Cerebellum (tissue), 4 donors: ENCODE measurements at places on chromosomes 12 and 14.
A peak's percentile ranks its signal among the peaks of the same experiment; 100 is the strongest.

- DNase-seq: no peak
These were observed 79.7 kb upstream of the REP15 start for GRCh38 chr12:27616356-27617142.

GRCh38 chr12:6069437-6070093, 54.9 kb downstream of the VWF start:
- DNase-seq: no peak

- no peak for DNase-seq
These were observed 14.9 kb downstream of the LHX5 start for GRCh38 chr12:113456761-113457160.

- DNase-seq: no peak
These were observed 10.7 kb upstream of the GLT1D1 start for GRCh38 chr12:128842579-128842978.

DNA sequence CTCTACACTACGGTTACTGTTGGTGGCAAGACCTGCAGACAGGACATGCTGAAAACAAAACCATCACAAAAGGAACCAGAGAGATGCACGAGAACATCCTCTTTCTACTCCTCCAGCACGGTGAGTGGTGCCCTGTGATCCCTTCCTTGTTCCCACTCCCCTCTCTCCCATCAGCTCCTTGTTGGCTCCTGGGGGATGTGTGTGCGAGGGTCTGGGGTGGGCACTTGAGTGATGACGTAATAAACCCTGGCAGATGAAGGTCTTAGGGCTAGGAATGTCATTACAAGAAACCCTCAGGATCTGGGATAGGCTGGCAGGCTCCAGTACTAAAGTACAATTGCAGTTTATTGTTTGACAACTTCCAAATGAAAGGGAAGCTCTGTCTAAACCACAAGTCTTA, 261.5 kb downstream of the FOXN3 start:
- no peak for DNase-seq

- DNase-seq: peak; percentile 1
These were observed at the start of gene COCH for GRCh38 chr14:30874120-30874998. Gene COCH, plus strand, starts transcription at chr14:30874559. Its CDS starts 380 bp downstream, at chr14:30874939.

- no peak for DNase-seq
These were observed 75.4 kb upstream of the PWP1 start for GRCh38 chr12:107610021-107610859.

- no peak for DNase-seq
These were observed 8.4 kb upstream of the PNMA1 start for GRCh38 chr14:73722581-73722980.

DNA sequence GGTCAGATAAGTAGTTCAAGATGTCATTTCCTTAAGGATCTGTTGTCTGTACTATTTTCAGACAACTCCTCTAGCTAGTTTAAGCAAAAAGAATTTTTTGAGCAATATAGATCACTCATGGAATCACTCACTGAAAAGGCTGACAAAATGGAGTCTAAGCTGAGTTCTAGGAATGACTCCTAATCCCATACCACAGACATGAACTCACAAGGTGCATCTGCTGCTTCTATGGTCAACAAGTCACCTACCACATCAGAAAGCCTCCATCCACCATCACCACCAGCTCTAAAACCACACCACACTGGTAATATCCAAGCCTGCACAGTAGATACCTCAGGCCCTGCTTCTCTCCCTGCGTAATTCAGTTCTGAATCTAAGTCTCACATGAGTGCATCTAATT, 33.0 kb downstream of the PWP1 start:
- DNase-seq: no peak

GRCh38 chr12:52506858-52507715, 13.1 kb downstream of the KRT5 start:
- DNase-seq: no peak

- DNase-seq: no peak
These were observed 258.1 kb downstream of the IPO8 start for GRCh38 chr12:30437616-30438015.

GRCh38 chr12:117790948-117791347, 177.8 kb downstream of the KSR2 start:
- no peak for DNase-seq

- peak; percentile 64 for DNase-seq
These were observed at the start of gene CABP1 for GRCh38 chr12:120639771-120640721. Gene CABP1, plus strand, starts transcription at chr12:120640626. Its CDS starts 60 bp downstream, at chr12:120640686.

GRCh38 chr14:68682166-68683103, 110.4 kb downstream of the ZFP36L1 start:
- DNase-seq: no peak

- no peak for DNase-seq
These were observed 280.1 kb downstream of the VRK1 start for GRCh38 chr14:97077253-97077653.

DNA sequence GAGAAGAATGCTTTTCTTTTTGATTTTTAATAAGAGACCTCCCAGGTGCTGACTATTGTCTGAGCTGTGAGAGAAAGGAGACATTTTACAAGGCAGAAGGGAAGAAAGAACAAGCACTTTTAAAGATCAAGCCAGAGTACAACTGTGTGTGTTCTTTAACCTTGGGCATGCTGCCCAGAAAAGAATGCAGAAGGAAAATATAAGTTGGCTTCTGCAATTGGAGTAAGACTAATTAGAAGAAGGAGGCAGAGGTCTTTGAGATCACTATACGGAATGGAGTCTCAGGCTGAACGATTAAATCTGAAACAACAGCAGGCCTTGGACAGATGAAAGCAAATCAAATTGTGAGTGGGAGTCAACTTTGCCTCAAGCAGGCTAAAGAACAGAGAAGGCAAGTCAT, 230.5 kb downstream of the ATP23 start:
- DNase-seq: no peak

DNA sequence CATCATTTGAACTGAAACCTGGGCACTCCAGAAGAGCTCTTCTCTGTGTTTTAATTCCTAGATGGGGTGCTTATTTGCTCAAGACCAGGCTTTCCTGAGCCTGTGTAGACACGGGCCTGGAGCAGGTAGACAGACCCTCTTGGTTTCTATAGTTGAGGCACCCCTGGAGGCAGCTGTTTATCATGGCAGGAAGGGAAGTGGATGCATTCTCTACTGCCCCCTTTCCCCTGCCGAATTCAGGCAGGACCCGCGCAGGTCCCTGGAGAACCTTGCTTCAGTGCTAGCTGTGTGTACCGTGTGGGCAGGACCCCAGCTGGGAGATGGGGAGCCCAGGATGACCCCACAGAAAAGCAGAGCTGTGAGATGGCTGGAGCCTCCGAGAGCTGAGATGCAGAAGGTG, 6.0 kb downstream of the CACNA1C start:
- no peak for DNase-seq

GRCh38 chr12:9668161-9669018, 1.1 kb upstream of the CLEC2D start:
- no peak for DNase-seq

DNA sequence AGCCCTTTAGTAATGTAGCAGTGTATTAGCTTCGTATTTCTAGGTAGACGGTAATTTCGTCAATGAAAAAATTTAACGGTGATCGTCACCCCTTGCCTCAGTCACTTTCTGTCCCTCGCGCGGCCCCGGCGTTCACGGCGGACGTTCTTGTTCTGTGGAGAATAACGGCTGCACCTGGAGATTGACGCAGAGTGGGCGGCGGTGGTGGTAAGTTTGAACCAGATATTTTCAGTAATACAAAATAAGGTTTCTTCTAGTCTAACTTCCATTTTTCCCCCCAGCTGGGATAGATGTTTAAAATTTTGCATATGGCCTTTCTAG, 341 bp downstream of the ZNF10 start:
- no peak for DNase-seq

DNA sequence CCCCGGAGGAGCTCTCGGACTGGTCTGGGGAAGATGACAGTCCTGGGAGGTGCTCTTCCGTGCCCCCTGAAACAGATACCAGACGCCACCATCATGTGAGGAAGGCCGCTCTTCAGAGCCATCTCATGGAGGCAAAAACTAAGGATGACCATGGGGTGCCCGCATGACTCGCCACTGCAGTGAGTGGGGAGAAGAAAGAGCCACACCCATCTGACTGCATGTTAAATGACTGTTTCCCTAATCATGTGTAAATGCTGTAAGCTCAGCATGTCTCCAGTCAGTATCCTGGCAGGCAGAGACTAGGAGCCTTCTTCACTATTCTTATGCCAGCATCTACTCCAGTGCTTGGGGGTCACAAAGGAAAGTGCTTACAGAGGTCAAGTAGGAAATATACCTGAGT, 4.0 kb downstream of the STON2 start:
- no peak for DNase-seq

DNA sequence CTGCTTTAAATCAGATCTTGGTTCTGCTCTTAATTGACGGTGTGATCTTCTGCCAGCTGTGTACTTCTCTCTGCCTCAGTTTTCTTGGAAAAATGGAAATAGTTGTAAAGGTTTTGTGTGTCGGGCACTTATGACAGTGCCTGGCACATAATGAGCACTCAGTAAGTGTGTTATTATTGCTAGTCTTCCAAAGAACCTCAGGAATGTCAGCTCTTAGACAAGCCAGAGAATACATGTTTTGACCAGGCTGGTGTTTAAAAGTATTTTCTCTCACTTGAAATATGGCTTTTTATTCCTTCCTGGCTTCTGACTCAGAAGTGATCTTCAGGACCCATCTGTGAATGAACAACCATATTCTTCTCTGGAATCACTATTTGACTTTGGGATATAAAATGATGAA, 304.1 kb downstream of the SNAPC1 start:
- no peak for DNase-seq

DNA sequence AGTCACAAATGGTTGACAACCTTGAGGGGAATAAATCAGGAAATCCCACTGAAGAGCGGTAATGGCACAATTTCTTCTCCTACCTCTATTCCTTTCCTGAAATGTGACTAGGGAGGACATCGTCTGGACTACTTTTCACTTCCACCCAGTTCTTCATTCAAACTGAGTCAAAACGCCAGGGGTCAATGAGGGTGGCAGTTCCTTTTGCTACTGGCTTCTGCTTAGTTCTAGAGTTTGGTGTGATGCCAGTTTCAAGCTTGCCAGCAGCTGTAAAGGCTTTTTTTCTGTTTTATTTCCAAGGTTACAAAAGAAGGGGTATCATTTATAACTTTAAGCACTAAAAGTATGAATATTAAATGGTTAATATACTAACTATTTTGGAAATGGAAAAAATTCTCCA, 286.5 kb downstream of the SOX5 start:
- DNase-seq: no peak

GRCh38 chr12:26740991-26741390, 92.0 kb downstream of the ITPR2 start:
- DNase-seq: no peak

DNA sequence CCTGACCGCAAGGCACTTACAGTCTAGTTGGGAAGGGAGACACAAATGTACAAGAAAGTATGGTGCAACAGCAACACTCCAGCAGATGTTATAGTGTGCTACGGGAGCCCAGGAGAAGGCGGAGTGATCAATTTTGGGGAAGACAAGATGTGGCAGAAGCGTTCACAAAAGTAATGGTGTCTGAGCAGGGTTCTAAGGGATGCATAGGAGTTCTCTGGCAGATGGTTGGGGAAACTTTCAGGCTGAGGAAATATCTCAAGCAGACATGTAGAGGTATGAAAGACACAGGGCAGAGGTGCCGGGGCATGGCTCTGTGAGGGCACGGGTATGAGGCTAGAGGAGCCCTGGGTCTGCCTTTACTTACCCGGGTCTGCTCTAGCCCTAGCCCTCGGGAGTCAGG, 5.1 kb upstream of the TNFRSF1A start:
- DNase-seq: no peak

DNA sequence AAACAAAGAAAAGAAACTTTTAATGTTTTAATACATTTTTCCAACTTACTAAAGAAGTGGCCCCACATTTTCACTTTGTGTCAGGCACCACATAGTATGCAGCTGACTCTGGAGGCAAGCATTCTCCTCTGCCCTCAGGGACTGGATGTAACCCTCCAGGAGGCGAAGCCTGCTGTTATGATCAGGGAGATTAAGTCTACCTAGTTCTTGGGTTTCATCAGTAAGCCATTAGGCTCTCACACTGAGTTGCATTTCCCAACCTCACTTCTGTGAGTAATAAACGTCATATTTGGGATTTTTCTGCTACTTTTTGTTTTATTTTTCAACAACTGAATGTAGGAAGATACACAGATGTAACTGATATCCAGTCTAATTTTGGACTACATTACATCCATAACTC, 101.2 kb upstream of the LRFN5 start:
- DNase-seq: no peak
